ENCODE measurements at places on chromosomes 12 and 14.

- no peak for DNase-seq
Measured at GRCh38 chr12:107788690-107789458, 14.4 kb downstream of the ASCL4 start.

- no peak for DNase-seq
Measured at GRCh38 chr12:115375186-115375991, 691.4 kb upstream of the TBX3 start.

DNA sequence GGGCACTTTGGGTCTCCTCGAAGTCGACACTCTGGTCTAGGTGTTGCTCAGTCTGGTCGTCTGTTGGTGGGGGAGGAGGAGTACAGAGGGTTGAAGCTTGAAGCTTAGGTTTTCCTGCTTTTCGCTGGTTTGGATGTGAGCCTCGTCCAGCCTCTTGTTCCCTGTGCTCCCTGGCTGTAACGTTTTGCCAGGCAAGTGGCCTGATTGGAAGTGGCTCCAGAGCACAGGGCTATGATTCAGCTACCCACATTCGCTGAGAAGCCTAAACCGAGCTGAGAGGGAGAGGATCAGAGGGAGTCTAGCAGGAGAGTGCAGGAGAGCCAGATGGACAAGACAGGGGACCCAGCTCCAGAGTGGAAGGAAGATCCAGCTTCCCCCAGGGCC, 6.1 kb downstream of the HOXC10 start:
- no peak for DNase-seq

DNA sequence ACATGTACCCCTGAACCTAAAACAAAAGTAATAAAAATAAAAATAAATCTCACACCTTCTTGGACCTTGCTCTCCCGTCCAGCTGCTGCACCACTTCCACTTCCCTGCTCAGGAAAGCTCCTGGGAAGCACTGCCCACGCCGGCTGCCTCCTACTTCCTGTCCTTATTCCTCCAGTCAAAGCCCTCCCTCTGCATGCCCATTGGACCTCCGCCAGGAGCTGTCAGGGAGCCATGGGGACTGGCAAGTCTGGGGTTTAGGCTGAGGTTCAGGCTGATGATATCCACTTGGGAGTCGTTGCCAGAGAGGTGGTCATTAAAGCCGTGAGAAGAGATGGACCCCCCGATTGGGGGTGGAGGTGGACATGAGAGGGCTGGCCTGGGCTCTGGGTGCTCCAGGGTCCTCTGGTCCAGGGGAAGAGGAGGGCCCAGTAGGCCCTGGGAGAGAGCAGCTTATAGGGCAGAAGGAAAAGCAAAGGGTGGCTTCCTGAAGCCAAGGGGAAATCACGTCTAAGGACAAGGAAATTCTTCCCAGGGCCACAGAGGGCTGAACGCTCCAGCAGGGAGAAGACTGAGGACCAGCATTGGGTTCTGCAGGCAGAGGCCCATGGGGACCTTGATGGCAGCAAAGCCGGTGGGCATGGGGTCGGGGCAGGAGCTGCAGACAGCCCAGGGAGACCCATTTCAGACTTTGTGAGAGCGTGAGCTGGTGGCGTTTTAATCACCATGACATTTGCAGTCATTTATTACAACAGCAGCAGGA, 78.7 kb downstream of the FZD10 start:
- no peak for DNase-seq

GRCh38 chr12:3564411-3564810, 73.4 kb downstream of the PRMT8 start:
- no peak for DNase-seq

DNA sequence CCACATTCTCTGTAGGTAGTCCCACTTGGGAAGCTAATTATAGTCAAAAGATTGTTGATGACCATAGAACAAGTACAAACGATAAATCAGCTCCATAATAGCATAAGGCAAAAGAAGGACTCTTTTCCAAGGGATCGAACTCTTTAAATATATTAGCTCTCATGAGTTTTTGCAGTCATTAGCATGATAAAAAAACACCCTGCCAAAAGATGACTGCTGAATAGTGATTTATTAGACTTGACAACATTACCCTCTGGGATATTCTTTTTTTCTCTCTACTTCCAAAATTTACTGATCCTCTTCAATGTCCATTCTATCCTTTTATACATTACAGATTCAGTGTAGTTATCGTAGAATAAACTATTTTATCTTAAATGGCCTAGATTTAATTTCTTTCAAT, 14.2 kb downstream of the EPYC start:
- DNase-seq = no peak

DNA sequence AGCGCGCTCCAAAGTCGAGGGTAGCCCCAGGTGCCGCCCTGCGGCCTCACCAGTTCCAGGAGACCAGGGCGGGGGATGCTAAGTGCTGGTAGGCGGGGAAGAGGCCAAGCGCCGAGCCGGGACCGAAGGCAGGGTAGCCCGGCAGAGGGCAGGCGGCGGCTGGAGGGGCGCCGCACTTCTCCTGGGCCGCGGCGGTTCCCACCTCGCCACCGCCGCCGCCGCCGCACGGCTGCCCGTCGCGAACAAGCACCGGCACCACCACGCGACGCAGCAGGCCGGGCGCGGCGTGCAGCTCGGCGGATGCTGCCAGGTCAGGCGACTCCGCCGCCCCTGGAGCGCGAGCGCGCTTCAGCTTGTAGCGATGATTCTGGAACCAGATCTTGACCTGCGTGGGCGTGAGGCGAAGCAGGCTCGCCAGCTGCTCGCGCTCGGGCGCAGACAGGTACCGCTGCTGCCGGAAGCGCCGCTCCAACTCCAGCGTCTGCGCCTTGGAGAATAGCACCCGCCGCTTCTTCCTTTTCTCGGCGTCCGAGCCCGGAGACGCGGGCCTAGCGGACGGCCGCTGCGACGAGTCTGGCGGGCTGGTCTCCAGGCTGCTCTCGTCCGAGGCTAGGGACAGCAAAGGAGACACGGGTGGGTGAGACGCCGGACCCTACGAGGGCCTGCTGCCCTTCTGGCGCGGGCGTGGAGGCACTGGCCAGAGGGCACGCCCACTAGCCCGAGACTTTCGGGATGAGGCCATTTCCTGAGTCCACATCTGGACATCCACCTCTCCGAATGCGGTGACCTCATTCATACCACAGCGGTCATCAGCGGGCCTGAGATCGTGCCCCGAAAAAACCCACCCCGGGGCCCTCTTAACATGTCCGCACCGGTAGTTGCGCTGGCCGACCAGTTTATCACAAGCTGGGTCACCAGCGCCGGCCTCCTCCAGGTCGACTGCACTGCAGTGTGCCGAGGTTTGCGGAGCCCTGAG, 1.3 kb downstream of the NKX2-8 start:
- no peak for DNase-seq

GRCh38 chr12:16421806-16422205, 74.4 kb downstream of the MGST1 start:
- DNase-seq = no peak

DNA sequence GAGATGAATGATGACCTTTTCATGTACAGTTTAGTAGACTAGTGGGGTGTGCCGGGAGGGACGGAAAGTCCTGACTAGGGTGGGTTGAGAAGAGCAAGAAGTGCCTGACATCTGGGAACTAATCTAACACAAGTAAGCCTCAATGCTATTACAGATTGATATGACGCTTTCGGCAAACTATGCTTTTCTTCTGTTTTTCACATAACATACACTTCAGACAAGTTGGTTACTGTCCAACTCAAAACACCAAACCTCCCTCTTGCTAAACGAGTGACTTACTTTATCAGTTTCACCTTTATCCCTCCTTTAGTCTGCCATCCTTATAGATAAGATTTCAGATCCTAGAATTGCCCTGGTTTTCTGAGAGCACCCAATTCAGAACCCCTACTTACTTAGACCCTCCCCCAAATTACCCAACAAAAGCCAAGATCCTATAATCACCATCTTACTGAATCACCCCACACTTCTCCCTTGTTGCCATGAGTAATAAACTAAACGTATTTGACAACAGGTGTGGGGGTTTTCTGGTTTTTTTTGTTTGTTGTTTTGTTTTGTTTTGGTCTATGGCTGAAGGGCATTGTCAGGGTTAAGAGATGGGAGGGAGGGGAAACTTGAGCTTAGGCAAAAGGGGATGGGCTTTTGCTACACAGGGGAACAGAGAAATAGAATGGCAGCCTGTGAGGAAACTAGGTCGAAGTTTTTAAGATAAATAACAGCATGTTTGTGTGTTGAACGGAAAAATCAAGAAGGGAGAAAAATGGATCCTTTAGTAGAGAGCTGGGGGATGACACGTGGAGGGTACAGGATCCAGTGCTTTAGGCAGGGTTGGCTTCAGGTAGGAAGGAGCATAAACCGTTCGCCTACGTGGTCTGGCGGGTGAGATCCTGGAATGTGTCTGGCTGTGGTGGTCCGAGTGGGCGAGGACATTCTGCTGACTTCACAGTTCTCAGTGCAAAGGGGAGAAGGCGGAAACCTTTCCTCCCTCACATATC, 6.1 kb upstream of the PSMA3 start:
- peak; percentile 72 for DNase-seq

Measured in CD4-positive, alpha-beta T cell treated with Interleukin-17A for 1 hour (primary cell).